Gastroesophageal sphincter (tissue), 4 donors: ENCODE measurements at places on chromosomes 12 and 14. TPM values are rescaled to one million over a fixed set of nuclear protein-coding genes. Genes with fewer than 3 reads are reported as not detected.

GRCh38 chr14:92846162-92846897, 52.2 kb downstream of the GOLGA5 start:
- ATAC-seq: peak; percentile 25

DNA sequence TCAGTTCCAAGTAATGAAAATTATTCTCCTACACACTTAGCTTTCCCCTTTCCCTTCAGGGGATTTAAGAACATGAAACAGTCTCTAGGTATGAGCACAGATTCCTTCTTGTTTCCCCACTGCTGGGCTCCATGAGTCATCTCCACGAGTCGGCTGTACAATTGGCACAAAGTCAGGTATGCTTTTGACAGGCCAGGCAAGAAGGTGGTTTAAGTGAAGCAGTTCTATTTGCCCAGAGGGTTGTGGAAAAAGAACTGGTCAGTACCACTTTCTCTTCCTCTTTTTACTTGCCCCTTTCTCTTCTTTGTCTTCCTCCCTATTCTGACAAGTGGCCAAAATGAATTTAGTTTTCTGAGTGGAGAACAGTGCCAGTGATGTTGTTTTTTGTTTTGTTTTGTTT, 16.3 kb downstream of the DYNC1H1 start:
- peak; percentile 98 for ATAC-seq

- peak; percentile 87 for ATAC-seq
These were observed 28.4 kb downstream of the SLC7A8 start for GRCh38 chr14:23154964-23155587.

- no peak for ATAC-seq
These were observed 148.0 kb upstream of the FOXN3 start for GRCh38 chr14:89564989-89565388.

- no peak for ATAC-seq
These were observed 7.4 kb downstream of the DEGS2 start for GRCh38 chr14:100152091-100152490.

- ATAC-seq: no peak
These were observed 23.1 kb upstream of the PGF start for GRCh38 chr14:74978416-74978947.

GRCh38 chr12:122563361-122563760, 36.3 kb downstream of the KNTC1 start:
- no peak for ATAC-seq

GRCh38 chr12:57846285-57846576, 298 bp downstream of the CTDSP2 start:
- peak; percentile 13 for ATAC-seq

- peak; percentile 87 for ATAC-seq
These were observed 432.9 kb downstream of the ZFP36L1 start for GRCh38 chr14:68359837-68360552.

- ATAC-seq: no peak
These were observed 30.3 kb downstream of the MIS18BP1 start for GRCh38 chr14:45222485-45223262.

SIX1 gene
- total RNA-seq: 0.47 TPM

NR2C1 gene
- 29.0 TPM for total RNA-seq
